Endodermal cell (in vitro differentiated cells): ENCODE measurements at places on chromosomes 4 and X. TPM values are rescaled to one million over a fixed set of nuclear protein-coding genes. Genes with fewer than 3 reads are reported as not detected.
A peak's percentile ranks its signal among the peaks of the same experiment; 100 is the strongest.

The LRCH2 gene
- 0.75 to 1.1 TPM (median 1.0 TPM) in 3 replicates for total RNA-seq

GRCh38 chrX:116272322-116272721 is 101.8 kb downstream of the AGTR2 start:
- no peak for DNase-seq

GRCh38 chr4:54005475-54005874 is 58.9 kb downstream of the CHIC2 start:
- DNase-seq: no peak

DNA sequence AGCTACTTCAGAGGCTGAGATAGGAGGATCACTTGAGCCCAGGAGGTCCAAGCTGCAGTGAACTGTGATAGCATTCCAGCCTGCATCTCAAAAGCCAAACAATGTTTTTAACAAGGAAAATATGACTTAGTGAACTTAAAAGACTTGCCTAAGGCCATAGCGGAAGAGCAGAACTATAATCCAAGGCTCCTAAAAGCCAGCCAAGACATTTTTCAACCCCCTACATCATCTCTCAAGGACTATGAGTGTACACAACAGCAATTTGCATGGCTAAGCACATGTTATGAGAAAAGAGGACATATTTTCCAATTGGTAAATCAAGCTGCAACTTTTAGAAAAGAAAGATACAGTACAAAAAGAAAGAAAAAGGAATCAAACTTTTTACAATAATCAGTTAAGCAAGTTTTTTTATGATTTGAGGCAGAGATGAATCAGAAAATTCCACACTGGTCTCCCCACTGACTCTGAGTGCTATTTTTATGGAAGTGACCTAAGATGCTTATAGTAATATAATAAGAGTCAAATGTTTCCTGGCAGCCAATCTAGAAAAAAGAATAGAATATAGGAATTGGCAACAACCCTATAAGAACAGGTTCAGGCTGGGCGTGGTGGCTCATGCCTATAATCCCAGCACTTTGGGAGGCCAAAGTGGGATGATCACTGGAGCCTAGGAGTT is 9.8 kb upstream of the ACOT9 start:
- no peak for DNase-seq

DNA sequence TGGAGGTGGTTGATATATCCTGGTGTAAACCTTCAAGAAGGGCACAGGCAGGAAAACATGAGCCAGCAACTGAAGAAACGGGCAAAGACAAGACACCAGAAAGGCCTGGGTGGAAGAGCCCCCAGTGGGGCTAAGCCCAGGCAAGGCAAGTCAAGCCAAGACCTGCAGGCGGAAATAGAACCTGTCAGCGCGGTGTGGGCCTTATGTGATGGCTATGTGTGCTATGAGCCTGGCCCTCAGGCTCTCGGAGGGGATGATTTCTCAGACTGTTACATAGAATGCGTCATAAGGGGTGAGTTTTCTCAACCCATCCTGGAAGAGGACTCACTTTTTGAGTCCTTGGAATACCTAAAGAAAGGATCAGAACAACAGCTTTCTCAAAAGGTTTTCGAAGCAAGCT is 7.2 kb downstream of the ZFP42 start:
- DNase-seq: no peak

DNA sequence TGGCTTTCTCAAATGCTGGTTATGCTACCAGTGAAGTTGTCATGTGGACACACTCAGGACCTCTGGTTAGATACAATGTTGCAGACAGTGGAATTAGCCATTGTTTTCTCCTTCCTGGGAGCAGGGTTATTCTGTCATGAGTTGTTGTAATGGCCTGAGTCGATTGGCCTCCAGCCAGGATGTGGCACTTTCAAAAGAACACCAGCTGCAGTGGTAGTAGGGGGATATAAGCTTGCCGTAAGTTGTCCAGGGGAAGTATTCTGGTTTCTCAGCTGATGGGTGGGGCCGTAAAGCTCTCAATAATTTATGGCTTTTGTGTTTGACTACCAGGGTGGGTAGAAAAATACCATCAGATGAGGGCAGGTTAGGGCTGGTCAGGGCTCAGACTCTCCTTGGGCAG is 697.5 kb upstream of the GNPDA2 start:
- no peak for DNase-seq

GRCh38 chrX:56231537-56232090 is 542 bp upstream of the KLF8 start:
- DNase-seq: peak; percentile 70
